Articular chondrocyte of knee joint (primary cell): ENCODE measurements at places on chromosomes 11 and 22. TPM values are rescaled to one million over a fixed set of nuclear protein-coding genes. Genes with fewer than 3 reads are reported as not detected.

Gene KDM4F
- total RNA-seq = not detected in 2 replicates

Gene MYOD1
- total RNA-seq = not detected in 2 replicates

Gene SMARCB1
- 44.3 and 48.2 TPM in 2 replicates for total RNA-seq

Gene EHF
- total RNA-seq = under 0.01 TPM in 1 of 2 replicates, not detected in the other

Gene ACRV1
- 0.11 TPM in 1 of 2 replicates, not detected in the other for total RNA-seq

Gene OR8U1
- total RNA-seq = not detected in 2 replicates

Gene SERHL2
- 4.9 and 7.1 TPM in 2 replicates for total RNA-seq
